ENCODE measurements at places on chromosomes 12 and 14. TPM values are rescaled to one million over a fixed set of nuclear protein-coding genes. Genes with fewer than 3 reads are reported as not detected.

The NAA30 gene
- 17.1 TPM for total RNA-seq

DNA sequence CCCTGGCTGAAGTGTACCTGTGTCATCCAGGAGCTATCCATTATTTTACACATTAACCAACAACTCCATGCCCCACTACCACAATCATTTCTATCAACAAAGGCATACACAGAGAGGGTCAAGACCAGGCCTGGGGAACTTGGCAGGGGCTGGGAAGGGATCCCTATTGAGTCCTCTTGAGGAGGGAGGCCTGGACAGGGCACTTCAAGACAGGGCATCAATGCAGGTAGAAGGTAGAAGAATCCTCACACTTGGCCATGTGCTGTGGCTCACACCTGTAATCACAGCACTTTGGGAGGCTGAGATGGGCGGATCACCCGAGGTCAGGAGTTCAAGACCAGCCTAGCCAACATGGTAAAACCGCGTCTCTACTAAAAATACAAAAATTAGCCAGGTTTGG, 13.4 kb upstream of the ANKRD33 start:
- DNase-seq = no peak
- peaks cover 3% of the 10 kb centered on the region for H3K27me3 ChIP-seq
- no peak overlapping the region for H3K4me3 ChIP-seq
- H3K36me3 ChIP-seq = no peaks in the 10 kb centered on the region
- no peaks in the 10 kb centered on the region for H3K4me1 ChIP-seq

- no peak for DNase-seq
- no peaks in the 10 kb centered on the region for H3K4me1 ChIP-seq
- no peak overlapping the region for H3K4me3 ChIP-seq
- H3K27ac ChIP-seq = no peak overlapping the region
- no peaks in the 10 kb centered on the region for H3K27me3 ChIP-seq
- no peaks in the 10 kb centered on the region for H3K36me3 ChIP-seq
Observed at GRCh38 chr12:28173440-28173839, 16.8 kb upstream of the CCDC91 start.

DNA sequence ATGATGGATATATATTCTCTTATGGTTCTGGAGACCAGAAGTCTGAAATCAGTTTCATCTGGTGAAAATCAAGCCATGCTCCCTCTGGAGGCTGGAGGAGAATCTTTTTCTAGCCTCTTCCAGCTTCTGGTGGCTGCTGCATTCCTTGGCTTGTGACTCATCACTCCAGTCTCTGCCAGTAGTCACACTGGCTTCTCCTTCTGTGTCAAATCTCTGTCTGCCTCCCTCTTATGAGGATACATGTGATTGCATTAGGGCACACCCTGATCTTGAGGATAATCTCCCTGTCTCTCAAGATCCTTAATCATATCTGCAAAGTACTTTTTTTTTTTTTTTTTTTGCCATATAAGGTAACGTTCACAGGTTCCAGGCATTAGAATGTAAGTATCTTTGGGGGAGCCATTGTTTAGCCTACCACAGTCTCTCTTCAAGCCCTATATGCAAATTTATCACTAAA, 17.7 kb downstream of the DNAL1 start:
- H3K4me3 ChIP-seq = no peak overlapping the region
- no peaks in the 10 kb centered on the region for H3K36me3 ChIP-seq
- H3K27me3 ChIP-seq = no peaks in the 10 kb centered on the region
- no peak for DNase-seq

DNA sequence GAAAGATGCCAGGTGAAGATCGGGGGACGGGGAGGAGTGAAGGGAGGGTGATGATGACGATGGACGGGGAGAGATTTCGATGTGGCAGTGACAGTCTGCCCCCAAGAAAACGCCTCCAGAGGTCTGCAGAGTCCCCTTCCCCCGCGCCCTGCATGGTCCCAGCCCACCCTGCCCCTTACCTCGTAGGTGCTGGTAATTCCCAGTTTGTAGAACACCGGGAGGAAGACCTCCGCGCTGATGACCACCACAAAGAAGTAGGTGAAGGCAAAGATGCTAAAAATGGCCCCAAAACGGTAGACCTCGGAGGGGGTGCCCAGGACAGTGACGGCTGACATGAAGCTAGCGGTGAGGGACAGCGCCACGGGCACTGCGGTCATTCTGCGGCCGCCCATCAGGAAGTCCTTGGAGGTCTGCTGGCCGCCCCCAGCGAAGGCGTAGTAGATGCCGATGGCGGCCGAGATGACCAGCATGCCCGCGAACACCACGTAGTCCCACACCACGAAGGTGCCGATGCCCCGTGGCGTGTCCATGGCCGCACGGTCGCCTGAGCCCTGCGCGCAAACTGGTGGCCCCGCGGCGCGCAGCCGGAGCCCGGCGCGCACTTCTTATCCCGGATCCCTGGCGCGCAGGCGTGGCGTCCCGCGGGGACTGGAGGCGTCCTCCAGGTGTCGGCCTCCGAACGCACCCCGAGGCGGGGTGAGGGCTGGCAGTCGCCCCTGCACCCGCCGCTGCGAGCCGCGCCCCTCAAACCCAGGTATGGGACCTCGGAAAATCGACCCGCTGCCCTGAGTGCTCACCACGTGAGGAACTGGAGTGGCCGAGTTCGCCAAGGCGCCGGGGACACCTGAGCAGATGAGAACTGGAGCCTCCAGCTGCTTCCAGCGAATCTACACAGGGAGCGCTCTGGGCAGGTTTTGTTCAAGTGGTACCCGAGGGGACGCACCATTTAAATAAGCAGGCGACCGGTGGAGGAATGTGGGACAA, at the start of gene SLC5A8:
TSS of gene SLC5A8 (minus strand) at position 920 of the 984 bp plus-strand sequence. CDS start at position 530, 390 bp downstream.
- no peak for DNase-seq
- H3K36me3 ChIP-seq = no peaks in the 10 kb centered on the region
- no peak within 1 kb of the TSS for H3K27ac ChIP-seq
- H3K4me3 ChIP-seq = no peak within 1 kb of the TSS

- H3K27ac ChIP-seq = no peak overlapping the region
- no peaks in the 10 kb centered on the region for H3K36me3 ChIP-seq
- peaks cover 2% of the 10 kb centered on the region for H3K27me3 ChIP-seq
- no peaks in the 10 kb centered on the region for H3K4me1 ChIP-seq
- no peak for DNase-seq
Observed at GRCh38 chr12:15265875-15266274, 44.7 kb upstream of the RERG start.

The LRRC10 gene
- total RNA-seq = not detected

- H3K27ac ChIP-seq = no peak overlapping the region
- DNase-seq = no peak
- H3K4me3 ChIP-seq = no peak overlapping the region
- H3K27me3 ChIP-seq = peaks cover 2% of the 10 kb centered on the region
- H3K36me3 ChIP-seq = no peaks in the 10 kb centered on the region
Observed at GRCh38 chr12:2654741-2655140, 140.0 kb upstream of the FKBP4 start.

The OSBPL8 gene
- 195 TPM for total RNA-seq

GRCh38 chr12:51381226-51382079, 9.8 kb downstream of the GALNT6 start:
- H3K4me1 ChIP-seq = no peaks in the 10 kb centered on the region
- no peaks in the 10 kb centered on the region for H3K27me3 ChIP-seq
- no peak for DNase-seq
- no peak overlapping the region for H3K27ac ChIP-seq
- H3K36me3 ChIP-seq = peaks cover 22% of the 10 kb centered on the region
- no peak overlapping the region for H3K4me3 ChIP-seq

All from CD4-positive, CD25-positive, alpha-beta regulatory T cell (primary cell).